ENCODE measurements at places on chromosomes 1 and 21.
A peak's percentile ranks its signal among the peaks of the same experiment; 100 is the strongest.

GRCh38 chr1:221719987-221720386 is 21.9 kb downstream of the DUSP10 start:
- no peak for DNase-seq

- no peak for DNase-seq
These were observed 9.6 kb downstream of the ZNF648 start for GRCh38 chr1:182051938-182052337.

GRCh38 chr1:28518745-28519341 is 13.0 kb downstream of the RCC1 start:
- no peak for DNase-seq

GRCh38 chr1:187306710-187307415 is 478.1 kb downstream of the PLA2G4A start:
- no peak for DNase-seq

DNA sequence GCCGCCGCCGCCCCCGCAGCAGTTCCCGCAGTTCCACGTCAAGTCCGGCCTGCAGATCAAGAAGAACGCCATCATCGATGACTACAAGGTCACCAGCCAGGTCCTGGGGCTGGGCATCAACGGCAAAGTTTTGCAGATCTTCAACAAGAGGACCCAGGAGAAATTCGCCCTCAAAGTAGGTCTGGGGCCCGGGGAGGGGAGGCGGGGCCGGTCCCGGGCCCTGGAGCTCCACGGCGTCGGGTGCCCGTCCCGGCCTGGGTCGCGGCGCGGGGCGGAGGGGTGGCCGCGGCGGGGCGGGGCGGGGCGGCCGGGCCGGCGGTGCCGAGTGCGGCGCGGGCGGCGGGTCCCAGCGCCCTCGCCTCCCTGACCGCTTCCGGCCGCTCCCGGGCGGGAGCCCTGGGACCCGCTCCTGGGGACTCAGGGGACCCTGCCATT is 646 bp downstream of the MAPKAPK2 start:
- peak; percentile 35 for DNase-seq

- DNase-seq, result no peak
These were observed 362.0 kb downstream of the ADGRL2 start for GRCh38 chr1:82162486-82163420.

Data from CD4-positive, alpha-beta T cell treated with Interleukin-12 subunit alpha and Interleukin-12 subunit beta, for 1 hour (primary cell).